CD4-positive, CD25-positive, alpha-beta regulatory T cell (primary cell): ENCODE measurements at places on chromosomes 12 and 14. TPM values are rescaled to one million over a fixed set of nuclear protein-coding genes. Genes with fewer than 3 reads are reported as not detected.
A peak's percentile ranks its signal among the peaks of the same experiment; 100 is the strongest.

SPTSSA gene
- polyA plus RNA-seq: 10.7 TPM

FGF6 gene
- polyA plus RNA-seq: not detected

OR6C6 gene
- polyA plus RNA-seq: not detected

ATF7IP gene
- polyA plus RNA-seq: 83.9 TPM

SLCO1C1 gene
- polyA plus RNA-seq: not detected

TGM1 gene
- polyA plus RNA-seq: not detected

TAS2R10 gene
- not detected for polyA plus RNA-seq

C14orf39 gene
- not detected for polyA plus RNA-seq

- H3K4me3 ChIP-seq: no peak overlapping the region
- H3K4me1 ChIP-seq: no peaks in the 10 kb centered on the region
- H3K27ac ChIP-seq: no peak overlapping the region
- no peaks in the 10 kb centered on the region for H3K36me3 ChIP-seq
- no peaks in the 10 kb centered on the region for H3K27me3 ChIP-seq
- no peak for DNase-seq
Observed at GRCh38 chr12:38160318-38161122, 156.1 kb upstream of the ALG10B start.

DNA sequence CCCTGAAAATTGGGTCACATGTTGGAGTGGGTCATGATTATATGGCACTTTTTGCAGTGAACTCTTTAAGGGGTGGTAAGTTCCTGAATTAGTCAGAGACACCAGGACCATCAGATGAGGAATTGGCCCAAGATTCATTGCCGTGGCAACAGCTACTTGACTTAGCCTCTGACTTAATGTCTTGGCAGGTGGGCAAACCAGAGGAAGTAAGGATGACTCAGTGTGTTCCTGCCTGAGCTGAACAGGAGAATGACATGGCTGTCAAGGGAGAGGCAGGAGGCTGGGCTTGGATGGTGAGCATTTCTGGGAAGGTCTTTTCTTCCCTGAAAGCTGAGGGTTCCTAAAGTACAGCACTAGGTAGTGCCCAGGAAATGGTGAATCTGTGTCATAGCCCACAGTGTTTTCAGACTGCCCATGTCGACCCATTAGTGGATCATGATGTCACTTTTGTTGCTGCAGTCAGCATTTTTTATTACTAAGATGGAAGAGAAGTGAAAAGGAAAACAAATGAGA, 170.1 kb upstream of the PWP1 start:
- no peaks in the 10 kb centered on the region for H3K36me3 ChIP-seq
- no peak overlapping the region for H3K4me3 ChIP-seq
- no peaks in the 10 kb centered on the region for H3K27me3 ChIP-seq

DNA sequence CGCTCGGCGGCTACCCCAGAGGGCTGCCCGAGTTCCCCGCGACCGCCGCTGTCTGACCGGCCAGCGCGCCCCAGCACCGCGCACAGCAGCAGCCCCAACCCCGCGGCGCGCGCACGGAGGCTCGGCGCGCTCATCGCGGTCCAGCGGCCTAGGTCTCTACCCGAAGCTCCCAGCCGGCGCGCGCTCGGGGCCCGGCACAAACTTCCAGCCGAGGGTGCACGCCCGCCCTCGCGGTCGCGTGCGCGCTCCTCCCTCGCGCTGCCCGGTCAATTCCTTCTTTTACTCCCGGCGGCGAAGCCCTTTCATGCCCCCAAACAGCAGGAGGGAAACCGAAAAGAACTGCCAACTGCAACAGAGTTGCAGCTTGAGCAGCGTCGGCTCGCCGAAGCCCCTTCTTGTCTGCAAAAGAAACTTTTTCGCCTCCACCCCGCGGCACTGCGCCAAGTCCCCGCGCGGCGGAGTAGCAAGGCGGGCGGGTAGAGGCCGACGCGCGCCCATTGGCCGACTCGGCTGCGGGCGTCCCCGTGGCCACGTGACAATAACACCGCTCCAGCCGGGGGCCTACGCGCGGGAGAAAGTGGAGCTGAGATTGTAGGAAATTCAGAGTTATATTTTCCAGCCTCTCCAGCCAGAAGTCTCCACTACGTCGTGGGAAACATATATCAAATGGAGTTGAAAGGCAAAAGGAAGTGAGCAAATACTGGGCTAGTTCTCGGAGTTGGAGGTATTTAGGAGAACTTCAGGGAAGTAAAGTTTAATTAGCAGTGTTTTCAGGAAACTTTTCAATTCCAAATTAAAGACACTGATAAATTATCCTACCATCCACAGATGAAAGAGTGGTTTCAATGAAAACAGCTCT, at the start of gene LRIG3:
TSS of gene LRIG3 (minus strand) at position 403 of the 859 bp plus-strand sequence. CDS start at position 134, 269 bp downstream.
- DNase-seq: no peak
- peaks cover 9% of the 10 kb centered on the region for H3K27me3 ChIP-seq
- H3K27ac ChIP-seq: no peak within 1 kb of the TSS
- no peaks in the 10 kb centered on the region for H3K36me3 ChIP-seq

GRCh38 chr14:90522571-90523191, 125.9 kb downstream of the CALM1 start:
- H3K27ac ChIP-seq: no peak overlapping the region
- H3K36me3 ChIP-seq: no peaks in the 10 kb centered on the region
- H3K27me3 ChIP-seq: no peaks in the 10 kb centered on the region
- no peak for DNase-seq

DNA sequence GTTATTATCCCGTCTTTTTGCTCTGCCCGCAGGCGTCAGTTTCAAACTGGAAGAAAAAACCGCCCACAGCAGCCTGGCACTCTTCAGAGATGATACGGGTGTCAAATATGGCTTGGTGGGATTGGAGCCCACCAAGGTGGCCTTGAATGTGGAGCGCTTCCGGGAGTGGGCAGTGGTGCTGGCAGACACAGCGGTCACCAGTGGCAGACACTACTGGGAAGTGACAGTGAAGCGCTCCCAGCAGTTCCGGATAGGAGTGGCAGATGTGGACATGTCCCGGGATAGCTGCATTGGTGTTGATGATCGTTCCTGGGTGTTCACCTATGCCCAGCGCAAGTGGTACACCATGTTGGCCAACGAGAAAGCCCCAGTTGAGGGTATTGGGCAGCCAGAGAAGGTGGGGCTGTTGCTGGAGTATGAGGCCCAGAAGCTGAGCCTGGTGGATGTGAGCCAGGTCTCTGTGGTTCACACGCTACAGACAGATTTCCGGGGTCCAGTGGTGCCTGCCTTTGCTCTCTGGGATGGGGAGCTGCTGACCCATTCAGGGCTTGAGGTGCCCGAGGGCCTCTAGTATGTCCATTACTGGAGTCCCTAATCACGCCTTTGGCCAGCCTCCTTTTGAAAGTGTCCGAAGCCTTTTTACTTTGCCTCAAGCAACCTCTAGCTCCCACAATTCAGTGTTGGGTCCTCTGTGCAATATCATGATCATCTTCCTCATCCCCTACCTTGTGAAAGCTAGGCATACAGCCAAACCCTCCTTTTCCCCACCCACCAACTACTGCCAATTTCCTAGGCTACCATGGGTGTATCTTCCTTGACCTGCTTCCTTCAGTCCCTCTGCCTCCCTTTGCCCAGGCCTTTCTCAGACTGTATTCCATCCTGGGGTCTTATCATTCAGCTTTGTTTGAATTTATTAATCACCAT, 891 bp downstream of the SPRYD4 start:
- peak overlapping the region; percentile 95 for H3K27ac ChIP-seq
- peak overlapping the region; percentile 100 for H3K4me3 ChIP-seq
- peaks cover 28% of the 10 kb centered on the region for H3K4me1 ChIP-seq
- no peak for DNase-seq
- peaks cover 4% of the 10 kb centered on the region for H3K36me3 ChIP-seq

GRCh38 chr12:105229371-105229770, 6.6 kb downstream of the APPL2 start:
- DNase-seq: no peak
- no peak overlapping the region for H3K27ac ChIP-seq
- peaks cover 17% of the 10 kb centered on the region for H3K4me1 ChIP-seq

DNA sequence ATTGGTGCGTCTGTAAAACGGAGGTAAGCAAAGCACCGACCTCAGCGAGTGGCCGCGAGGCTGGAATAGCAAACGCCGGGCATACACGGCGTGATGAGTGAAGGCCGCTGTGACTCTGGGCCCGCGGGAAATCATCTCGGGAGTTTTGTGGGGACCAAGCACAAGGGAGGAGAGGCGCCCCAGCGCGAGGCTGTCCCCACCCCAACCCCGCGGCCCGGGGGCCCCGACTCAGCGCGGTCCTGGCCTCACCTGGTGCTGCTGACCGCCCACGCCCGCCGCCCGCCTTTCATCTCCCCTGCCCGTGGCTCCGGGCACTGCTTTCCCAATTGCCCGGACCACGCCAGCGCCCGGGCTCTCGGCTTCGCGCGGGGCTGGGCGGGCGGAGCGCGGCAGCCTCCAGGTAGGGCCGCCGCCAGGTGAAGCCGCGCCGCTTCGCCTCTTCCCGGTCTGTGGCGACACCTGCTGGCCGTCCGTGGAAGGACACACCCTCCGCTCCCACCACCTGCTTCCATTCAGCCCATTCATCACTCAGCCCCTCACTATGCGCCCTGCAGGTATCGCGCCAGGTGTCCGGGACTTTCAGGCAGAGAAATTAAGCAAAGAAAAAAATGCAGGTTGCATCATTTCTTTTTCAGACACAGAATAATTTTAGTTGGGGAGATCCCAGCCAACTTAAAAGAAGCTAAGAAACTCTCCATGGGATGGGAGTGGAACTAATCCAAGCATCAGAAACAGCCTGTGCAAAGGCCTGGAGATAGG, 360.4 kb downstream of the MED13L start:
- H3K4me1 ChIP-seq: peaks cover 3% of the 10 kb centered on the region
- DNase-seq: peak; percentile 65
- H3K4me3 ChIP-seq: no peak overlapping the region
- H3K27ac ChIP-seq: no peak overlapping the region

GRCh38 chr12:121673013-121673511, 3.6 kb upstream of the MORN3 start:
- H3K27me3 ChIP-seq: no peaks in the 10 kb centered on the region
- peaks cover 33% of the 10 kb centered on the region for H3K4me1 ChIP-seq

GRCh38 chr14:92217936-92218335, 96.2 kb downstream of the CPSF2 start:
- DNase-seq: no peak
- H3K36me3 ChIP-seq: no peaks in the 10 kb centered on the region
- H3K27ac ChIP-seq: no peak overlapping the region
- no peak overlapping the region for H3K4me3 ChIP-seq

GRCh38 chr14:88130057-88130432, 125.1 kb downstream of the GPR65 start:
- no peak for DNase-seq
- no peak overlapping the region for H3K27ac ChIP-seq
- H3K4me3 ChIP-seq: peak overlapping the region; percentile 35
- H3K27me3 ChIP-seq: peaks cover 3% of the 10 kb centered on the region
- peaks cover 12% of the 10 kb centered on the region for H3K4me1 ChIP-seq

DNA sequence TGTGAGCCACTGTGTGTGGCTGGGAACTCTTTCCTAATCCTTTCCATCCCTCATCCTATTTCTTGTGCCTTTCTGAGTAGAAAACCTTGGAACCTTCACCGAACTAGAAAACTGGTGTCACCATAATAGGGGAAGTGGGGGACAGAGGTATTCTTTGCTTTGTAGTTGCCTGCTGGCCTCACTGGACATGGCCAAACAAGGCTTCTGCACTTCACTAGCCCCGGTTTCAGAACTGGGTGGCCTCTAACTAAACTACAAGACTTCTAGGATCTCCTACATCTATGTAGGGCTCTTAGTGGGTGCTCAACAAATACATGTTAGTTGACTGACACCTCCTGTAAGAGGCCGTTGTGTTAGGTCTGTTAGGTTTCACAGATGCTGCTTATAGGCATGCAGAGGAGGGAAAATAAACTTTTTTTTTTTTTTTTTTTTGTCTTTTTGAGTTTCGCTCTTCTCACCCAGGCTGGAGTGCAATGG, 597 bp upstream of the CIROP start:
- H3K36me3 ChIP-seq: no peaks in the 10 kb centered on the region
- H3K27me3 ChIP-seq: peaks cover 2% of the 10 kb centered on the region
- H3K27ac ChIP-seq: no peak overlapping the region

GRCh38 chr14:93892923-93893558, 34.1 kb upstream of the FAM181A start:
- H3K4me3 ChIP-seq: no peak overlapping the region
- peaks cover 7% of the 10 kb centered on the region for H3K27me3 ChIP-seq
- peak; percentile 59 for DNase-seq
- H3K36me3 ChIP-seq: no peaks in the 10 kb centered on the region
- no peak overlapping the region for H3K27ac ChIP-seq

DNA sequence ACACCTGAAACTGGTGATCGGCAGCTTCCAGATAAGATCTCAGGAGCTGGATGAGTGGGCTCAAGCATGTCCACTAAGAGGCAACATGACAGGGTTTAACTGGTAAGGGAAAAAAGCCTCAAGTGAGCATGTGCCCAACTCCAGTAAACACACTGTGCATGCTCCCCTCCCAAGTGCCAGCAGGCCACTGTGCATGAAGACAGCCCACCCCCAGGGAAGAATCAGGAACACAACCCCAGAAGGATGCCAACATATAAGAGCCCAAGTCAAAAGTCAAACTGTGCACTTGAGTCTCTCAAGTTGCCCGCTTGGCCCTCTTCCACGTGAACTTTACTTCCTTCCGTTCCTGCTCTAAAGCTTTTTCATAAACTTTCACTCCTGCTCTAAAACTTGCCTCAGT, 311.3 kb upstream of the PRKD1 start:
- no peak overlapping the region for H3K4me3 ChIP-seq
- no peak for DNase-seq
- H3K36me3 ChIP-seq: no peaks in the 10 kb centered on the region
- H3K27ac ChIP-seq: no peak overlapping the region
- no peaks in the 10 kb centered on the region for H3K4me1 ChIP-seq

DNA sequence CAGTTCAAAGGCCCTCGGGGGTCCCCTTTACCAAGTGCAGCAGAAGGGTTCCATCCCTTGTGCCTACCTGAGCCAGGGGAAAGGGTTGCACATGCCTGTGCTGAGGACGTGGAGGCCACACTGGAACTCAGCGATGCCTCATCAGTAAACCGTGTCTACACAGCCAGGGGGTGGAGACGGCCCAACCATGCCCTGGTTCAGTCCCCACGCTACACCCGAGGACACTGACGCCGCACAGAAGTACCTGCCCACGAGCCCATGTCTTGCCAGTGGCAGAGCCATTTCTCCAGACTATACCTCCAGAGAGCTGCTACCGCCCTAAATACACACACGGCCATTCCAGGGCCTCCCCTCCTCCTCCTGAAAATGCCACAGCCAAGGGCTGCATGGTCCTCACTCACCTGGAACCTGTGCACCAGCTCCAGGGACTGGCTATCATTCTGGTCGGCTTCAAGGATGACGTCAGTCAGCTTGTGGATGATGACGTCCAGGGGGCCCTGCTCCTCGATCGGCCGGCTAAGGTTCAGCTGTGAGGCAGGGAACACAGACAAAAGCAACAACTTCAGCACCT, 93.4 kb downstream of the CHGA start:
- no peak overlapping the region for H3K4me3 ChIP-seq
- no peaks in the 10 kb centered on the region for H3K4me1 ChIP-seq
- no peak overlapping the region for H3K27ac ChIP-seq

DNA sequence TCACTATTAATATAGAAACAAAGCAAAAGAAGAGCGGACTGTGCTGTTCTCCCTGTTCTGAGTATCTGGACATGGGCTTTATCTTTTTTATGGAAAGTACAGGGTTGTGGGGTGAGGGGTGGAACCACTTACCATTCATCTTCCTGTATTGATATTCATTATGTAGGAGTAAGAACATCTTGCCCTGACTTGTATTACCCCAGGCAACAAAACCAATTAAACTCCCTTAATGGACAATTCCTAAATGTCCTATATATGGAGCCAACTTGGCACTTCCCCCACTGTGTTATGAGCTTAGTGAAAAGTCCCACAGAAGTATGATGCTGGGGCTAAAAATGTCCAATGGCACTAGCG, 139.9 kb upstream of the KRR1 start:
- H3K4me3 ChIP-seq: no peak overlapping the region
- no peaks in the 10 kb centered on the region for H3K27me3 ChIP-seq
- no peaks in the 10 kb centered on the region for H3K4me1 ChIP-seq
- H3K27ac ChIP-seq: no peak overlapping the region
